ENCODE measurements at places on chromosomes 3 and 15.

- DNase-seq: no peak
Measured at GRCh38 chr3:96813820-96814650, at the start of gene EPHA6. TSS of gene EPHA6 (plus strand) at chr3:96814594.

GRCh38 chr3:46024131-46024530 is 3.2 kb downstream of the XCR1 start:
- no peak for DNase-seq

DNA sequence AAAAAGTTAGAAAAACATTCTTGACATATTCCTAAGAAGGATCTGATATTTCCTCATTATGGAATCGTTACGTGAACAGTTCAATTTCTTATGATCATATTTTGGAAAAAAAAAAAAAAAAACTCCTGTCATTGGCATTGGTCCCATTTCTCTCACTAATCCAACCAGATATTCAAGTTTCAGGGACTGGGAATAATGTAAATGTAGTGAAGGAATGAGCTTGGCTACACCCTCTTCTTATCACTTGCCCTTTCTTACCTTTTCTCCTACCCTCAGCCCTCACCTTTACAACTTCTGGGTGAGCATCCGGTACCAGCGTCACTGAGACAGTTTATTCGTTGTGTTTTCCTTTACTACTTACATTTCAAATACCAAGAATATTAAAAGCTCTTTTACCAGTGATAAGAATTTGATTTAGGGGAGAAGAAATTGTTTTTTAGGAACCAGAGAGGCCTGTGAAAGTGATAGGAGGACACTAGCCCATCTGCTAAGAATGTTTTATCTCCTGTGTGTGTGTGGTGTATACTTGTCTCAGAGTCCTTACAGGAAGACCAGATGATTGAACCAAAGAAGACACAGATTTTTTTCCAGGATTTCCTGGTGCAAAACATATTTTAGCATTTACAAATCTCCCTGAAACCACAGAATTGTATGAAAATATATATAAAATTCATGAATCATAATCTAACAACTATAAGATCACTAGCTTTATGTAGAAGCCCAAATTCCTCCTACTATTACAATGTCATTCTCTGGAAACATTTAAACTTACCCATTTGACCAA is 946.7 kb downstream of the ZPLD1 start:
- no peak for DNase-seq

GRCh38 chr15:85337425-85338074 is 42.9 kb upstream of the AKAP13 start:
- DNase-seq: no peak

GRCh38 chr3:42094128-42094527 is 3.0 kb downstream of the TRAK1 start:
- no peak for DNase-seq

- peak; percentile 66 for DNase-seq
Measured at GRCh38 chr15:85412956-85413854, 32.8 kb downstream of the AKAP13 start.

DNA sequence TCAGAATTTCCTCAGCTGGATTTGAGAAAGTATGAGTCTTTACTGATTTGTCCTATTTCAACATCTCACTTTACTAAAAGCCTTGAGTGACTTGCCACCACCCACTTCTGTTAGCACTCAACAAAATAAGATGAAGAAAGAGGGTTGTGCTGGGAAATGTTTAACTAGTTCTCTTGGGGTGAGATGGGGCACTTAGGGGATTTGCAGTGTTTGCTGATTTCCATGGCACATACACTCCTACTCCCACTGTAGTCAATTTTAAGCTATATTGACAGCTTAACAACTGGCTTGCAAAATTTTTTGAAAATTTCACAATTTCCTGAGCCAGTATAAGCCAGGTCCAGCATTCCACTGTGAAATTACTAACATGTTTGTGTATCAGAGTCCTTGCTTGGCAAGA is 463.1 kb upstream of the ARHGEF26 start:
- DNase-seq: no peak

DNA sequence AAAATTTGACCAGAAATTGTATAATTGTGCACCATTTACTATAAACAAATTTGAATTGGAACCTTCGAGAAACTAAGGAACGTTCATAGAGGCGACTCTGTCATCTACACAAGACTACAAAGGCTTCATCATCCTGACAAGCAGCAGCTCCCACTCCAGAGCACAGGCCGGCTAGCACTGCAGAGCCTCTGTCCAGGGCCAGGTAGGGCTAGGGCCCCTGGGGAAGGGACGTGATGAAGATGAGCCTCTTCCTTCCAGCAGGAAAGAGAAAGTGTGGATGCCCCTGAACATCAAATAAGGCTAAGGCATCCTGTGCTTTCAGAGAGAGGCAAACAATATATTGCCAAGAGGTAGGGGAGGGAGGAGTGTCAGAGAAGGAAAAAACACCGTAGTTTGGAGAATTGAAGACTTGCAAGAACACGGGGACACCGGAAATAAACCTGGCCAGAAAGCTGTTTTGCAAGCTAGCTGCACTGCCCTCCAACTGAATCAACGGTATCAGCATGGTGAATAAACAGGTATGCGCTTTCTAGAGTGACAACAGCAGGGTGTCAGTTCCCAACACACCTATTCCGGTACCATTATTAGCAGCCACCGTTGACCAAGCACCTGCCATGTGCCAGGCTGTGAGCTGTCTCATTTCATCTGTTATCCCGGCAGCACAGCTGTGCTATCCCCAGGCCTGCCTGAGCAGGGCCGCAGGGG is 12.4 kb downstream of the XXYLT1 start:
- no peak for DNase-seq

GRCh38 chr15:65354835-65355172 is 23.0 kb downstream of the IGDCC3 start:
- no peak for DNase-seq

DNA sequence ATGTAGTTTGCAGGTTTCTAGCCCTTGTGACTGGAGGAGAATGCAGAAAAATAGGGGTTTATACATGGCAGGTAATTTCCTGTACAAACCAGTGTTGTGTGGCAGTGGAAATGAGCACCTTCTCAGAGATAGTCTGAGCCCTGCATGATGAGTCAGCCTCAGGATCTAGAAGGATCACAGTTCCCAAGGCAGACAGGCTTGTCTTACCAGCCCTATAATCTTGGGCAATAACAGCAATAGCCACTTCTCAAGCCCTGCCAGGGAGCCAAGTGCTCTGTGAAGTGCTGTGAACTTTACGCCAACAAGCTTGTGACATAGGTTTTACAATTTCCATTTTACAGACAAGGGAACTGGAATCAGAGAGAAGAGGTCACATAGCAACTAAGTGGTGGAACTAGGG is 89.4 kb downstream of the CD47 start:
- DNase-seq: no peak

- no peak for DNase-seq
Measured at GRCh38 chr3:156037356-156037755, 83.0 kb upstream of the KCNAB1 start.

- DNase-seq: peak; percentile 43
Measured at GRCh38 chr15:66603301-66604179, 37.7 kb upstream of the LCTL start.

- no peak for DNase-seq
Measured at GRCh38 chr3:194206320-194206719, 70.4 kb downstream of the HES1 start.

DNA sequence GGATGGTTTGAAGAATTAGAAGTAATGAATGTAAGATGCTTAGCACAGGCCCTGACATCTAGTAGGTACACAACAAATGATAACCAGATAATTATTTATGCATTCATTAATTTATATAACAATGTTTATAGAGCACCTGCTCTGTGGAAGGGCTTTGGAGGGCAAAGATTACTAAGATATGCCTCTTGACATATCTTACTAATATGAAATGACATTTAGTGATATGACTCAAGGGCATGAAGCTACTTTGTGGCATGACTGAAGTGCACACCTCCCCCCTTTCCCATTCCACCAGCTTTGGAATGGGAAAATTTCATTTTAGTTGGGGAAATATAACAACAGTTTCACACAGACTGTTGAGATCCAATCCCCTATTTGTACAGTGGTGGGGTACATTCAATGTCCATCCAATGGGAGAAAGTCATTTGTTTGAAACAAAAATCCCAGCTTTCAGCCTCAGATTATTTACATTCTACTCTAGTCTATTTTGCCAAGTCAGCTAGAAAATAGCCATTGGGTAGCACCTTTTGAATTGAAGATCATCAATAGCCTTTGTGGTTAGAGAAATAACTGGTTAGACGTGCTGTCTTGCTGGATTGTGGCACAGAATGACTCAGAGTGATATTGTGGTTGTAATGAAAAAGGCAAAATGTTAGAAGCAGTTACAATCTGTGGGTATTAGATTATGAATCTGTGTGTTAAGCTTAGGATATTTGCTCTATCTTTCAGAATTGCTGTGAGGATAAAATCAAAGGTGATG is 72.9 kb downstream of the MOBP start:
- no peak for DNase-seq

DNA sequence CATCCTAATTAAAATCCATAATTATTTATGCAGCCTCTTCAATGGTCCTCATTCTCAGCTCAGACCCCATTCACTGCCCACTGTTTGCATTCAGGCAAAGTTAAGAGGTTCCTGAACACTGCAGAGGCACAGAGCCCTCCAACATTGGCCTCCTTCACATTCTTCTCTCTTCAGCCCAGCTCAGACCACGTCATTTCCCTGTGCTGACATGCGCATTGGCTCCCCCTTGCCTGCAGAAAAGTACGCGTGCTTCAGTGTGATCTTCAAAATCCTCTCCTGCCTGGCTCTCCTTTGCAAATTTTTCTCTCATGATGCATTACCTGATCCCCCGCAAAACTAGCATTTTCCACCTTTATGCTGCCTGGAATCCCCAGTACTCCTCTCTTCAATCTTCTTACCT is 552.3 kb downstream of the NTRK3 start:
- DNase-seq: no peak
